Retina (tissue), 1 donor: ENCODE measurements at places on chromosomes 2 and 18.

- DNase-seq: no peak
Measured at GRCh38 chr2:237862528-237862895, 3.1 kb downstream of the RAMP1 start.

- peak; percentile 90 for DNase-seq
Measured at GRCh38 chr2:85772019-85772745, 18.4 kb downstream of the ATOH8 start.

DNA sequence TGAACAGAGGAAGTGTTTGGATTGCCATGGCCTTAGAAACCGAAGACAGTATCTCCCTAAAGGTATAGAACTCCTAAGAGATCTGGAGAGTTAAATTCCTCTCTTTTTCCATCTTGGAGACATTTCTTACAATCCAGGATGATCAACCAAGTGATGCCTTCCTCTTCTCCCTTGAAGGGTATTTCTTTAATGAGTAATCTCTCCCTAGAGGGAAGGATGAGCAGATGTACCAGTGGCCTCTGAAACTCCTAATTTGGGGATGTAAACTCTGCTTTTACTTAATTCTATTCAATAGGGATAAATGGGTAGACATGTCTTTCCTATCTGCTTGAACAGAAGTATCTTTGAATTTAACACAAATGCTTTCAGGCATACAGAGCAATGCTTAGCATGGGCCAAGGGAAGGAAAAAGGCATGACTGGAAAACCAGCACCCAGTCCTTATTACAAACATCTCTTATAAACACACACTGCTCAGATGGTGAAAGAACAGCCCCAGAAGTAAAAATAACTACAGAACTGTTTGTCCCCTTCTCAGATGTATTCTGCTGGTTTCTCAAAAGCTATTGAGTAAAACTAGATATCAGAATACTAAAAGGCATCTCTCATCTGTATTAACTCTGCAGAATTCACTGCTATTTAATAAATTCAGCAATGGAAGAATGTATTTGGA is 4.7 kb upstream of the THNSL2 start:
- DNase-seq: no peak

GRCh38 chr2:27723372-27724144 is 48.0 kb upstream of the MRPL33 start:
- peak; percentile 66 for DNase-seq

- DNase-seq: no peak
Measured at GRCh38 chr2:20608666-20609348, 42.1 kb downstream of the HS1BP3 start.

- peak; percentile 85 for DNase-seq
Measured at GRCh38 chr2:133266041-133266925, 302.0 kb downstream of the NCKAP5 start.

GRCh38 chr18:10003281-10003680 is 89.5 kb downstream of the VAPA start:
- DNase-seq: no peak

GRCh38 chr2:216881411-216881810 is 21.5 kb upstream of the TNP1 start:
- no peak for DNase-seq

GRCh38 chr2:121459291-121459690 is 71.4 kb upstream of the RNU4ATAC start:
- no peak for DNase-seq

- DNase-seq: no peak
Measured at GRCh38 chr18:26004832-26005231, 85.6 kb downstream of the SS18 start.

GRCh38 chr18:41134426-41134825 is 820.6 kb upstream of the PIK3C3 start:
- DNase-seq: no peak

DNA sequence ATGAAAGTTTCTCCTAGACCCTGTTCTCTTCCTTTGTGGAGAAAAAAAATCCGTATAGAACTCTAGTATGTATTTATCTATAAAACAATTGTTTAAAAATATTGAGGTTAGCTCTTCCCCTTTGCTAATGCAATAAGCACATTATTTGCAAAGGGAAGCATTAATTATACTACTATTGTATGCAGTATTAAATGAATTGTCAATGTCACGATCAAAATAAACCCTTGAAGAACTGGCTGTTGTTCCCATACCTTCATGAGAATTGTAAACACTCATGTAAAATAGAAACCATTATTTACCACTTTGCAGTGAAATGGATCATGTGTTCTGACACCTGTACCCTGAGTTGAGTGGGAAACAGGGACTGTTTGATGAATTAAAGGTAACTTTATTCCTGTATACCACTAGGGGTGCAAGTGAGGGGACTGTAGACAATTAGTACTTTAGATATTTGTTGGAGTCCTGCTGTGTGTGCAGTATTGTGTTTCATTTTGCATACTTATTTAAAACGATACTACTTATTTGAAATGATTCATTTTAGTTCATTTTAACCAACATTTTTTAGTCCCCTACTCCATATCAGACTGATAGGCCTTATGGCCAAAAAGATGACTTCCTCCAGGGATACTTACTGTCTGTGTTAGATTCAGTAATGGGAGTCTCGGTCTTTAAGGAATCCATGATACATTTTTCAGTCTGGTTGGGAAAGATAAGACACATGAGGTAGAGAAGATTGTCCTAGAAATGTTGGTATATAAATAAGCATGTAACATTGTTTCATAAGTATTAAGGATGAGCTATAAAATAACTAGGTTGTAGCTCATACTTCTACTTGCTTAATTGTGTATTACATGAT is 7.9 kb downstream of the PKP4 start:
- no peak for DNase-seq

DNA sequence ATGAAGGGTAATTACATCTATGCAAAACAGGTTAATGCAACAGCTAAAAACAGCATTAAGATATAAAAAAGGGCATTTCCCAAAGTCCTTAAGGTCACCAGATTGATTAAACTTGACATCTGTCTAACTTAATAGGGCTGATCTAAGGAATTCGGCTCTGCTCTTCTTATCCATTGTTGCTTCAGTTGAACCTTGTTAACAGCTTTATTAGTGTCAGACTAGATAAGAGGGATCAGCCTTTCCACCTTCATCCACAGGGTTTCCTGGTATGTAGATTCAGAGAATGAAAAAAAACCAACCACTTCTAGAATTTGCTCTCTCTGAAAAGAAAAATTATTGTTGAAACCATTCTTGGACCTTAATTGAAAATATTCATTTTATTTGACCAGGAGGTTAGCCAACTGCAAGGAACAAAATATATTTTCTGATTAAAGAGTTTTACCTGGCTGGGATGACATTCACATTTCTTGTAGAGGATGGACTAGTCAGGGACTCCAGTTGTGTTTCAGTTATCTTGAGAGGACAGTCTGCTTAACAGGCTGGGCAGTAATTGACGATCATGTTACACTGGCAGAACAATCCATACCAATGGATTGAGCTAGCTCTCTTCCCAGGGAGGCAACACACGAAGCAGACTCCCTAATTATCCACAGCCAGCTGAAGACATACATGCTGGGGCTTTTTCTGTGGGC is 357.4 kb upstream of the ACVR2A start:
- peak; percentile 65 for DNase-seq

DNA sequence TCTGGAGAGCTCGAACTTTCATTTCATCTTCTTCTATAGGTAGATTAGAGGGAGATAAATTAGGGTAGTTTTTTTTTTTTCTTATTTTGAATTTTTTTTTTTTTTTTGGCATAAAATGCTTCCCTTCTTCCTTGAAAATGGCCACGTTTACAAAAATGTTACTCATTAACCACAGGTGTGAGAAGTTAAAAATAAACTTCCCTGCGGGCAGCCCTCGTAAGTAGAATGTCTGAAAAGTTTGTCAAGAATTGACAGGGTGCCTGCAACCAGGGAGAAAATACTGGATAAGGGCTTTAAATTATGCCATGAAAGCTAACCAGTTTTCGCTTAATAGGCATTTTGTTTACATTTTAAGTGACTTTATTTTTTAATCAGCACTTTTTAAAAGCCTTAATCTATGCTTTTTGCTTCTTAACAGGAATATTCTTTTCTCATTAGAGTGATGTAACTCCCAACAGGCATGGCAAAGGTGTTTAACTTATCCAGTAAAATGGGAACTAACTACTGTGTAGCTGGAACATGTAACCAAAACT is 4.2 kb upstream of the FN1 start:
- DNase-seq: no peak

- DNase-seq: no peak
Measured at GRCh38 chr18:55635439-55635838, 47.4 kb upstream of the TCF4 start.

GRCh38 chr2:10303181-10303693 is 533 bp downstream of the HPCAL1 start:
- peak; percentile 81 for DNase-seq

DNA sequence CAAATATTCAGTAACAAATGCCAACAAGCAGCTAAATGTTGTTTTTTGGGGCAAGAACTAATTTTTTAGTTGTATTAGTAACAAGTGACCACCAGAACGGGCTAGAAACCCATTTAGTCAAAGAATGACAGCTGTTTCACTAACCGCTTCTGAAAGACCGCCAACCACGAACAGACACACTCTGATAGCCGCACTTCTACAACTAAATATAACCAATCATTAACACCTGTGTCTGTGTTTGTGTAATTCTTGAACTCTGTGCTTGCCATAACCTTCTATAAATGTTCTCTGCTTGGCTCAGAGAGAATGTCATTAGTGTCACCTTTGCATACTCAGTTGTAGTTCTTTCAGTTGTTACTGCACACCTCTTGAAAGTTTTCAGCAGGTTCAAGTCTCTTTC is 526.3 kb upstream of the LRRTM1 start:
- DNase-seq: no peak
